Kidney capillary endothelial cell (primary cell): ENCODE measurements at places on chromosomes 16 and 17.

GRCh38 chr17:68085771-68086381 lies 50.3 kb downstream of the KPNA2 start:
- no peak for DNase-seq

- DNase-seq: no peak
These were observed 16.9 kb downstream of the SYT17 start for GRCh38 chr16:19184823-19185509.

GRCh38 chr16:55443434-55444346 lies 35.3 kb upstream of the MMP2 start:
- no peak for DNase-seq

- no peak for DNase-seq
These were observed 164.8 kb upstream of the FOXF1 start for GRCh38 chr16:86345516-86345915.

GRCh38 chr17:78884148-78884825 lies 18.7 kb downstream of the CEP295NL start:
- no peak for DNase-seq

DNA sequence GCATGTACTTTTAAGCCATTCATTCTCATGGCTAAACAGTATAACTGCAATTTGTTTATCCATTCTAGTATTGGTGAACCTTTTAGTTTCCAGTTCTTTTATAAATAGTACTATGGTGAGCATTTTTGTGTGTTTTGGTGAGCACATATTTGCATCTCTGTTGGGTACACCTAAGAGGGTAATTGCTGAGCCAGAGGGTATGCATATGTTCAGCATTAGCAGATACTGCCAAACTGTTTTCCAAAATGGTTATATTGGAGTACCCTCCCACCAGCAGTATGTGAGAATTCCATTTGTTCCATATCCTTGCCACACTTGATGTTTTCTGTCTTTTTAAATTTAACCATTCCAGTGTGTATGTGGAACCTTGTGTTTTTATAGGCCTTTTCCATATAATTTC lies 54.1 kb upstream of the SLC12A3 start:
- no peak for DNase-seq

- no peak for DNase-seq
These were observed 543 bp downstream of the ARHGAP23 start for GRCh38 chr17:38428643-38429371.

DNA sequence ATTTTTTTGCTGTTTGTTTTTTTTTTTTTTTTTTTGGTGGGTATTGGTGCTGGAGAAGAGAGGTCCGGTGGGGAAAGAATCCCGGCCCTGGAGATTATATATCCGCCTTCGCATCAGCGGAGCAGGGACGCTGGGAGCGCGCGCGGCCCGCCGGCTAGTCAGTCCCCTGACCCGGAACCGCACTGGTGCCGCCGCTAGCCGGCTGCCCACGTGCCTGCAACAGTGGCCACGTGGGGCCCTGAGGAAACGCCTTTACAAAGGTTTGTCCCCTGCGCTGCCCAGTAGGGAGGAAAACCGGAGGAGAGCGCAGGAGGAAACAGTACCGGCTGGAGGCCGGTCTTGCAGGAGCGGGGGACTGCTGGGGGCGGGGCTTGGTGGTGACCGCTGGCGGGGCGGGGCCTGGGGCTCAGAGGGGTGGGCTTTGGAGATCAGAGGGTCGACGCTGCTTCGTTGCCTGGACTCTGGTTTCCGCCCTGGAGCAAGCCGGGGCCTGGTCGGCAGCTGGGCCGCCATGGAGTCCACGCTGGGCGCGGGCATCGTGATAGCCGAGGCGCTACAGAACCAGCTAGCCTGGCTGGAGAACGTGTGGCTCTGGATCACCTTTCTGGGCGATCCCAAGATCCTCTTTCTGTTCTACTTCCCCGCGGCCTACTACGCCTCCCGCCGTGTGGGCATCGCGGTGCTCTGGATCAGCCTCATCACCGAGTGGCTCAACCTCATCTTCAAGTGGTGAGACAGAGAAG lies at the start of gene G6PC3:
Gene G6PC3, plus strand, starts transcription at position 281 of the 743 bp plus-strand sequence. Its CDS starts 231 bp downstream, at position 512.
- DNase-seq: peak; percentile 98

- no peak for DNase-seq
These were observed 21.2 kb downstream of the USP43 start for GRCh38 chr17:9666461-9667050.

DNA sequence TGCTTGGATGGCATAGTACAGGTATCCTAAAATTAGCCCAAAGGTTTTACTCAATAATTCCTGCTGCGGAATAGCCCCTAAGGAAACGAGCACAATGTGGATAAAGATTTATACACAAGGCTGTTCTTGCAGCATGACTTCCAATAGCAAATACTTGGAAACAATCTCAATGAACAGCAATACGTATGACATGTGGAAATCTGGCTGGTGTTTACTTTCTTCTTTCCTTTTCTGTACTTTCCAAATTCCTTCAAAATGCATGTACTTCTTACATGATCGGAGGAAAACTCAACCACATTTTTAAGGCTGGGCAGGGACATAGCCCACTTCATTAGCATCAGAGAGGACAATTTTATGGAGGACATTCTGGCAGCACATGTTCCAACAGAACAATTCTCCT lies 86.6 kb downstream of the C16orf95 start:
- no peak for DNase-seq

DNA sequence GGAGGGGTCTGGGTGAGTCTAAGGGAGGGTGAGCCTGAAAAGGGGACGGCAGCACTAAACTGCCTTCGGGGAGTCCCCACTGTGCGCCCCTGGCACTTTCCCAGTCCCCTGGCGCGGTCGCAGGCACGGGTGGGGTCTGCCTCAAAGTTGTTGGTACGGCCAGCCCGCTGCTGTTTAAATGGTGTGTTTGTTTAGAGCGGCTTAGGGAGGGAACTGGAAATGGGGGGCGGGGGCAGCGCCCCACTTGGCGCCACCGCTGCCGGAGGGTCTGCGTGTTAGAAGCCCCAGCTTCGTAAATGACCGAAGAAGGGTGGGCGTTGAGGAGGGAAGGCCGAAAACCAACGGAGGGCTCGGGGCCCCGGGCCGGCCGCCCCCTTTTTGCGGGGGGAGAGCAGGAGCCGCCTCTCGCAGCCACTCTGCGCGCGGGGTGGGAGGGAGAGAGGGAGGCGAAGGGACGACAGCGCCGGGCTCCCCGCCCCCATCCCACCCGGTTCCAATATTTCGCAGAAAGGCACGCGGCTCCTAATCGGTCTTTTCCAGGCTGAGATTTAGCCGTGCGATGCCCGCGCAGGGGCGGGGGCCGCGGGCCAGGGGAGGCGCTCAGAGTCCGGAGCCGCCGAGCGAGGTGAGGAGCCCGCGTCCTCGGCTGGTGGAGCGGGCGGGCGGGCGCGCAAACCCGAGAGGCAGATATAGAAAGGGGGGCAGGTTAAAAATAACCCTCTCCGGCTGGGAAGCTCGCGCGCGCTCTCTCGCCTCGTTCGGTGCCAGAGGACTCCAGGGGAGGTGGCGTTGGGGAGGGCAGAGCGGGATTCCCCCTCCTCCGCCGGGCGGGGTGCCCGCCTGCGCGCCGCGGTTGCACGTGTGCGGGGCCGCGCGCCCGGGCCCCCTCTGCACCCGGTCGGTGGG lies 54.9 kb downstream of the SREBF1 start:
- DNase-seq: no peak

GRCh38 chr17:9444687-9445086 lies 130.9 kb downstream of the STX8 start:
- DNase-seq: no peak

- no peak for DNase-seq
These were observed 18.1 kb downstream of the SPNS2 start for GRCh38 chr17:4516735-4517134.

GRCh38 chr17:68295086-68295485 lies 3.8 kb downstream of the ARSG start:
- DNase-seq: no peak

DNA sequence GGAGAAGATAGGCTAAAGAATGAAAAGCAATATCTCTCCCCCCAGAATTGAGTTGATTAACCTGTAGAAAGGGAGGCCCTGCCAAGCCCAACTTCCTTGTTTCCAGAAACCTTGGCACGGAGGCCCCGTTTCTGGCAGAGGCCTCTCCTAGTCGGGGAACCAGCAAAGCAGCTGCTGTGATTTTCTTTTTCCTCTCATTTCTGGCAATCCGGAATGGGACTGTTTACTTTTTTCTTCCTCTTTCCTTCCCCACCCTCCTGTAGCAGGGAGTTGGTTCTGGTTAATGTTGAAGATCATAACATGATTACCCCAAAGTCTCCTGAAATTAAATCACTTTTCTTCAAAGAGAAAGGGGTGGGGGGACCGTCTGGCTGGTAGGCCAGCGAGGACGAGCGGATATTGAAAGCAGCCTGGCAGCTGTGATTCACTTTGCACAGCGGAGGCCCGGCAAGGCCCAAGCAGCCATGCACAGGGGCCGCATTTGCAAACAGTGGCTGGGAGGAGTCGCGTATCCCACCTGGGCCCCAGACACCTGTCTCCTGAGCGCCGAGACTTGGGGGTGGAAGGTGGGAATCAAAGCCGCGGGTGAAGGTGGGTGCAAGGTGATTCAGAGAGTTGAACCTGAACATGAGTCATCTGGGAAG lies 51.5 kb downstream of the NTN1 start:
- DNase-seq: no peak

- peak; percentile 65 for DNase-seq
These were observed 78.0 kb upstream of the ZNF750 start for GRCh38 chr17:82917699-82918345.

DNA sequence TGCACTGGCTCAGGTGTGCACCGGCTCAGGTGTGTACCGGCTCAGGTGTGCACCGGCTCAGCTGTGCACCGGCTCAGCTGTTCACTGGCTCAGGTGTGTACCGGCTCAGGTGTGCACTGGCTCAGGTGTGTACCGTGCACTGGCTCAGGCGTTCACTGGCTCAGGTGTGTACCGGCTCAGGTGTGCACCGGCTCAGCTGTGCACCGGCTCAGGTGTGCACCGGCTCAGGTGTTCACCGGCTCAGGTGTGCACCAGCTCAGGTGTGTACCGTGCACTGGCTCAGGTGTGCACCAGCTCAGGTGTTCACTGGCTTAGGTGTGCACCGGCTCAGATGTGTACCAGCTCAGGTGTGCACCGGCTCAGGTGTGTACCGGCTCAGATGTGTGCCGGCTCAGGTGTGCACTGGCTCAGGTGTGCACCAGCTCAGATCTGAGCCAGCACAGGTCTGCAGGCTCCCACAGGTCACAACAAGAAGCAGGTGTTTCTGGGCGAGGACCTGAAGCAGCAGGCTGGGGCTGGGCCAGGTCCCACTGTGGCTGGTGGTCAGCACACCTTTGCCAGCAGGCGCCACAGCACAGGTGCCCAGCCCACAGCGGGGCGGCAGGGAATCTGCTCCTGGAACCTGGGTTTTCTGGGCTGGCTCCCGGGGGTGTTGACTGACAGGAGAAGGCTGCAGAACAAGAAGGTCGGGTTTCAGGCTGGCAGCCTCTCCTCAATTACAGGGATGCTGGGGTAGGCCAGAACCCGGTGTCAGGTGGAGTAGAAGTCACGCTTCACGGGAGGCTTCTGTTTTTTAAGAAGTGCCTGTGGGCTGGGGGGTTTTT lies 17.2 kb downstream of the METRNL start:
- DNase-seq: no peak

DNA sequence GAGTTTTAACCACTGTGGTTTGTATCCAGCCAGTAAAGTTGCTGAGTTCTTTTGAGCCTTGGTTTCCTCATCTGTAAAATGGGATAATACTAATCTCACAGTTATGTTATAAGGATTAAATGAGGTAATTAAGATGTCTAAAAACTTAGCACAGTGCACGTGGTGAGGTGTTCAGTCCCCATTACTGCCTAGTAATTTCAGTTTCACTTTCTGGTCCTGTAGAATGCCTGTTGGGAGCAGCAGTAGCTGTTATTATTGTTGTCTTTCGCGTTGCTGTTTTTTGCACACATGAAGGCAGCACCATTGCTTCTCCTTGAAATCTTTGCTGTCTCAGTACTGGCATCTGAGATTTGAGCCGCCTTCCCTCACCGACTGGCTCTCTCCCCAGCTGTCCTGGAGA lies 182.4 kb downstream of the DNAH9 start:
- DNase-seq: no peak

DNA sequence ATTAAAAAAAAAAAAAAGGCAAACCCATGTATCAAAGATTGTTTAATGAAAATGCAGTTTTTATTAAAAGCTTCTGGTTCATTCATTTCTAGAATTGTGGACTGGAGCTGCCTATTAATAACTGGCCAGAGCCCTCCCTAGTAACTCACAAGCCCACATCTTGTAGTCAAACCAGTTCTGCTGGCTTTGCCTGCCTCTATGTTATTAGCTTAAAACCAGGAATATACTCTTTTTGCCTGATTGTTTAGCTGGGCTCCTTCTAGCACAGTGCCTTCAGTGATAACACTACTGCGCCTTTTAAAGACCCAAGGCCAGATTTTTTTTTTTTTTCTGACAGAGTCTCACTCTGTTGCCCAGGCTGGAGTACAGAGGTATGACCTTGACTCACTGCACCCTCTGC lies 26.0 kb downstream of the TAC4 start:
- DNase-seq: no peak

DNA sequence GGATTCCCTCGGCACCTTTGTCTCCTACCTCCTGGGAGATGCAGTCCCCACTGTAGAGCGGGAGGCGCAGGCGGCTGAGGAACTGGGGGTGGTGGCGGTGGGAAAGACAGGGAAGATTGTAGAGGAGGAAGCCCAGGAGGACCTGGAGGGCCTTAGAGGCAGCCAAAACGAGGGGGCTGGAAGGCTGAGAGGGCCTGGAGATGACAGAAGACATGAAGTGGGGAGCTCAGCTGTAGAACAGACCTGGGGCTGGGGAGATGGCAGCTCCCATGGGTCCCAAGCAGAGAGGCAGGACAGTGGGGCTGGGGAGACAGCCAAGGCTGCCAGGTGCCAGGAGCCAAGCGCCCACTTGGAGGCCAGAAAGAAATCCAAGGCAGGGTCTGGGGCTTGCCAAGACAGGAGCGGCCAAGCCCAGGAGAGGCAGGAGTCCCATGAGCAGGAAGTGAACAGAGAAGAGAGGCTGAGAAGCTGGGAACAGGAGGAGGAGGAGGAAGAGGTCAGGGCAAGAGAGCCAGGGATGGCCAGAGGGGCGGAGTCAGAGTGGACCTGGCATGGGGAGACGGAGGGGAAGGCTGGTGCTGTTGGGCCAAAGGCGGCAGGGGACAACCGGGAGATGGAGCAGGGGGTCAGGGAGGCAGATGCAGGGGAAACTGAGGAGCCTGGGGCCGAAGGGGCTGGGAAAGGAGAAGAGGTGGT lies 803 bp downstream of the APOBR start:
- DNase-seq: no peak

GRCh38 chr16:46673320-46674013 lies 15.5 kb downstream of the VPS35 start:
- DNase-seq: peak; percentile 63

GRCh38 chr17:59074494-59074893 lies 32.2 kb downstream of the TRIM37 start:
- DNase-seq: no peak

DNA sequence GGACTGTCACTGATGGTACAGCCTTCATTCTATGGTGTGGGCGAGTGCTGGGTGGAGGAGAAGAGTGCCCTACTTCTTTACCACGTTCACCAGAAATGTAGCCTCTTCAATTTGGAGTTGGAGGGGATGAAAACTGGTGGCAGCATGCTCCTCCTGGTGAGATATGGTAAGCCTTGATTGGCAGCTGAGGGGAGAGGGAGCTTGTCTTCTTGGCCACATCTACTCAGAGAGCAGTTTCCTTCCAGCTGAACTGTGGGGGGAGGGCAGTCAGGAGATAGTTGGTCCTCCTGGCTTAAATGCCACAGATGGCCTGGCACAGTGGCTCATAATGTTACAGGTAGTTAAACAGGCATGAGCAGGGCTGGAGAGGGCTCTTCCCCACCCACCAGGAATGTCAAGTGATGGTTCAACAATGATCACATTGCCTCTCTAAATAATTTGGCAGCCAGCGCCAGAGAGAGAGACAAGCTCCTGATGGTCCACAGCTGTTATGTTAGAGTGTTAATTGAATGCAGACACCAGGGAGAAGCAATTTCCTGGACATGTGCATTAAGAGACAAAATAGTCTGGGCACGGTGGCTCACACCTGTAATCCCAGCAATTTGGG lies 9.0 kb upstream of the MAPK3 start:
- no peak for DNase-seq
